Fibroblast of mammary gland (primary cell): ENCODE measurements at places on chromosomes 4 and X.

- DNase-seq = peak; percentile 38
Measured at GRCh38 chr4:42673082-42673425, 16.1 kb upstream of the ATP8A1 start.

GRCh38 chr4:71290476-71290875, 48.3 kb upstream of the SLC4A4 start:
- DNase-seq = no peak

DNA sequence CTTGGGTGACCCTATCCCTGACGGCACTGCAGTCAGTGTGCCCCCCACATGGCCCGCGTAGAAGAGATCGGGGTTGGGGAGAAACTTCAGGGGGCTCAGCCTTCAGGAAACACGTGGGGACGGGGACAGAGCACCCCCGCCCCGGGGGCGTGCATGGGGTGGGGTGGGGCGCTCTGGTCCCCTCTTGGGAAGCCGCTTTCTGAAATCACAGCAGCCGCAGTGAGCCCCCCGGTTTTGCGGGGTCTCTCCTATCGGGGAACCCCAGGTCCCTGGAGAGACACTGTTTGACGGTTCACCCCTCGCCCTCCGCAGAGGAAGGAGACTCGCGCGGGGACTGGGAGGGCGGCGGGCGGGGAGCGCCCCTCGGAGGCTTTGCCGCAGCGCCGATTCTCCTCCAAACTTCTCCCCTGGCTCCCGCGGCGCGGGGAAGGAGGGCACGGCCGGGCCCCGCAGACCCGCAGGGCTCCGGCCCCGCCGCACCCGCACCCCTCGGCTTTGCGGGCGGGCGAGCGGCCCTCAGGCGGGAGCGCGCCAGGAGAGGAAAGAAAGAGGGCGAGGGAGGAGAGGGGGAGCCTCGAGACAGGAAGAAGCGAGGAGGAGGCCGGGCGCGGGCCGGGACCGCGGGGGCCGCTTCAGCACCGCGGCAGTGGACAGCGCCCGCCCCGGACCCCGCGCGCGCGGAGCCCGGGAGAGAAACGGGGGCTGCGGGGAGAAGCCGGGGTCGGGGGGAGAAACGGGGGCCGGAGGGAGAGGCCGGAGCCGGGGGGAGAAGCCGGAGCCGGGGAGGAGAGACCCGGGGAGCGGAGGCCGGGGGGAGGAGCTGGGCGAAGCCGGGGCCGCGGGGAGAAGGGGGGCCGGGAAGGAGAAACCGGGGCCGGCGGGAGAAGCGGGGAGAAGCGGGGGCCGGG, 612 bp downstream of the CPLX1 start:
- peak; percentile 6 for DNase-seq

DNA sequence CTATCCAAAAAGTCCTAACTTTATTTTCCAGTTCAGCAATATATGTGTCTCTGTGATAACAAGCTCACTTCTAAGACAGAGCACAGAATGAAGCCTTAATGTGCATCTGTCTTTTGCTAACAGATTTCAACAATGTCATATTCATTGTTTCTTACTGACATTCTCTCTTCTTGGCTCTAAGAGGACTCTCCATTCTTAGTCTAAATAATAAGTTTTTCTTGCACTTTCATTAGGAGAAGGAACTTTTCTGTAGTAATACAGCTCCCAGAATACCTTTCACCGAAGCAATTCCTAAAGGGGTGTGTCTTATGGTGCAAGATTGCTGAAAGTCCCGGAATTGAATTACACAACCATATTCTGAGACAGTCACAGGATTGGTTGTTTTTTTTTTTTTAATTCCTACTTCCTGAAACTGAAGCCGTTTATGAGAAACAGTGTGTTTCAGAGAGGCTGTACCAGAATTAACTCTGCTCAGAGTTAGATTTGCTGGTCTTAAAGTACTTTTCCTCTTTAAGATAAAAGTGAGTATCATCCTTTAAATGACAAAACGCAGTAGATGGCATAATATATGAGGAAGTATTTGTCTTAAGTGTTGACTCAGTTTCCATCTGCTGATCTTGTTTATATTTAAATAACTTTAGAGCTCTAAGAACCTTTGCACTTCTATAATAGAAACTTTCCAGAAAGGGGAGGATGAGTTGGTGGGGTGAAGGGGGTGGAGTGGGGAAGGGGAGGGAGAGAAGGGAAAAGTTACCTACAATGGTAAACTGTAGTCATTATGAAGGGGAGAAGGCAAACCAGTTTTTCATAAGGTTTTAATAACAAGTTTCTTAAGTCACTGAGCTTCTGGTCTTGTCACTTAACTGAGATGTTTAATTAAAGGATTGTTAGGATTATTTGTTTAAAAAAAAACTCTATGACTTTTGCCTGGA, at the start of gene ALPK1:
TSS of gene ALPK1 (plus strand) at position 421 of the 932 bp plus-strand sequence.
- DNase-seq = peak; percentile 93

GRCh38 chrX:20362268-20363267, 95.9 kb upstream of the RPS6KA3 start:
- peak; percentile 64 for DNase-seq

- no peak for DNase-seq
Measured at GRCh38 chrX:72100824-72101351, 30.8 kb downstream of the RTL5 start.

DNA sequence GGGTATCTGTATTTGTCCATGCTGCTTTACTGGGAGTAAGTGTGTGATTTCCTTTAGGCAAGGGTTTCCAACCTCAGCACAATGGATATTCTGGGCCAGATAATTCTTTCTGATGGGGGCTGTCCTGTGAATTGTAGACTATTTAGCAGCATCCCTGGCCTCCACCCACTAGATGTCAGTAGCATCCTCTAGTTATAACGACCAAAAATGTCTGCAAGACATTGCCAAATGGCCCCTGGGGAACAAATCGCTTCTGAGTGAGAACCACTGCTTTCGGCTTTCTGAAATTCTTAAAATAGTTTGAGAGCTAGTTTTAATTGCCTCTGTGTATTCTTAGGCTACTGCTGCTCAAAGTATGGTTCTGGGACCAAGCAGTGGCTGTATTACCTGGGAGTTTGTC, 81.2 kb upstream of the GPM6B start:
- peak; percentile 89 for DNase-seq

DNA sequence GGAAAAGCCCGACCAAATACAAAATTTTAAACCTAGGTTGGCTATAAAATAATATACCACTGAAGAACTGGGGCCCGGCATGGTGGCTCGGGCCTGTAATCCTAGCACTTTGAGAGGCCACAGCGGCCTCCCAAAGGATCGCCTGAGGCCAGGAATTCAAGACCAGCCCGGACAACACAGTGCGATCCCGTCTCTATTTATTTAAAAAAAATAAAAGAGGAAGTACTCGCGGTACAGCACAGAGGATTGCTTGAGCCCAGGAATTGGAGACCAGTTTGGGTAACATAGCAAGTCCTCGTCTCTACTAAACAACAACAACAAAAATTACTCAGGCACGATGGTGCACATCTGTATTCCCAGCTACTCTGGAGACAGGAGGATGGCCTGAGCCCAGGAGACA, 44.8 kb upstream of the CDKN2AIP start:
- no peak for DNase-seq

DNA sequence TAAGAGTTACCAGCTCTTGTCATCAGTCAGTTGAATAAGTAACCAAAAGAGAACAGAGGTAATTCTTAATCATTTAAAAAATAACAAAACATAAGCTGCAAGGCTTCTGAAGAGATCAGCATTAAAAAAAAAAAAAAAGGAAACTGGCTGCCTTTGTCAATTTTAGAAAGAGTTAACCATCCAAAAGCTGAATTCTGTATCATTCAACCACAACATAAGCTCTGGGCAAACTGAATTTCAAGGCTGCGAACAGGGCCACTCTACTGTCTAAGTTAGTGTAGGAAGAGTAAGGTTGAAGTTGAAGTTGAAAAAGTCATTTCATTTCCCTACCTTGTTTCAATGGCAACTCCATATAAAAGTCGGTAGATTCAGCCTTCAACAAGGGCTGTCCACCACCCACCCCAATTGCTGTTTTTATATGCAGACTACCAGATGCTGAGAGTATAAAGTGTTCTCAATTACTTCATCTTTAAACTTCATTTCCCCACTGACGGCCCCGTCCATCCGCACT, 1.1 kb upstream of the LIN54 start:
- peak; percentile 24 for DNase-seq

GRCh38 chr4:154502111-154502510, 10.5 kb upstream of the DCHS2 start:
- no peak for DNase-seq

DNA sequence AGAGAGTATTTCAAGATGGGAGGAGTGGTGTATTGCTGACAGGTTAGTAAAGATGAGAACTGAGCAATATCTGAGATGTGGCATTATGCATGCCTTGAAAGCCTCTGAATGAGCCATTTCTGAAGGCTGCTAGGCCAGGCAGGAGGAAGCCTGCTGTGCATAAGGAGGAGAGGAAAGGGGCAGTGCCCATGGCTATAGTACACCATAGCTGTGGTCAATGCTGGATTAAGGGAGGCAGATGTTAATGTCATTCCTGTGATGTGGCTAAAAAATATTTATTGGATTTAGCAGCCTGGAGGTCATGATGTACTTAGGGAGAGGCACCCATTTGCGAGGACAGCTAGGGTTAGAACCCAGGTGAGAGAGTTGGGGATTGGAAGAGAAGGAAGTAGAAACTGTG, 130.0 kb upstream of the LNX1 start:
- no peak for DNase-seq

DNA sequence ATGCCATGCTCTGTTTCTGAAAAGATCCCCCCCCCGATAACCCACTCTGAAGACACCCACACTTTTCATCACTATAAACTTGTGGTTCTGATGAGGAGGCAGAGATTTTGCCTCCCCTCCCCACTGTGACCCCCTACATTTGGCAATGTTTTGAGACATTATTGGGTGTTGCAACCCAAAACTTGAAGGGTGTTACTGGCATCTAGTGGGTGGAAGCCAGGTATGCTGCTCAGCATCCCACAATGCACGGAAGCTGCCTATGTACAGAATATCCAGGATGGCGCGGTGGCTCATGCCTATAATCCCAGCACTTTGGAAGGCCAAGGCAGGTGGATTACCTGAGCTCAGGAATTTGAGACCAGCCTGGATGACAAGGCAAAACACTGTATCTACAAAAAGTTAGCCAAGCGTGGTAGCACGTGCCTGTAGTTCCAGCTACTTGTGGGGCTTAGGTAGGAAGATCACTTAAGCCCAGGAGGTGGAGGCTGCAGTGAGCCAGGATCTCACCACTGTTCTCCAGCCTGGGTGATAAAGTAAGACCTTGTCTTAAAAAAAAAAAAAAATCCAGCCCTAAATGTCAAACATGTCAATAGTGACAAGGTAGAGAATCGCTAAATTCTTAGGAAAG, 87.3 kb downstream of the SCD5 start:
- DNase-seq = no peak

DNA sequence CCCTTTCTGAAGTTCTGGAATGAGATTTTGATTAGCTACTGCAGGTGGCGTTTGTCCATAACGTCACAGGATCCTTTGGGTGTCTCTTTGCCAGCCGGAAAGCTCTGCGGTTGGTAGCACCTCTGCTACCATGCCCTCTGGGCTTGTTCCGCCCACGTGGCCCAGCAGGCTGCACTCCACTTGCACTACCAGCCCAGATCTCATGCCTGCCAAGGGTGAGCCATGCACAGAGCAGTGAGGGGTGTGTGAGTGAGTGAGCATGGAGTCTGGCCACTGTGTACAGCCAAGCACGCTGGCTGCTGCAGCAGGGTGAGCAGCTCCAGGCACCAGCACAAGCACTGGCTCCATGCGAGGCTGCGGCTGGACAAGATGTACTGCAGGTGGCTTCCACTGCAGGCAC, 6.6 kb upstream of the HNRNPD start:
- DNase-seq = no peak

DNA sequence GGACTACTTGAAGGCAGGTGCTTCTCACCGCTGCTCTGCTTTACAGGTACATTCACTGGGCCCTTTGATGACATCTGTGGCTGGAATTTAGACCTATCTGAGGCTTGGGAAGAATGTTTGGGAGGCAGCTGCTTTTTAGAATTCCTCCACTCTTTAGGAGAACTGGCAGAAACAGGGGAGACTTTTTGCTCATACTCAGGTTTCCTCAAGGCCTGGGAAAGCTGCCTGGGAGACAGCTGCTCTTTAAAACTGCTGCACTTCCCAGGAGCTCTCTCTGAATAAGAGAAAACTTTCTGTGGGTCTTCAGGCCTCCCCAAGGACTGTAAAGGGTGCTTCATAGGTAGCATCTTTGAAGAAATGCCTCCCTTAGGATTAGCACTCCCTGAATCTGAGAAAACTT, 14.3 kb downstream of the CT47C1 start:
- DNase-seq = no peak

DNA sequence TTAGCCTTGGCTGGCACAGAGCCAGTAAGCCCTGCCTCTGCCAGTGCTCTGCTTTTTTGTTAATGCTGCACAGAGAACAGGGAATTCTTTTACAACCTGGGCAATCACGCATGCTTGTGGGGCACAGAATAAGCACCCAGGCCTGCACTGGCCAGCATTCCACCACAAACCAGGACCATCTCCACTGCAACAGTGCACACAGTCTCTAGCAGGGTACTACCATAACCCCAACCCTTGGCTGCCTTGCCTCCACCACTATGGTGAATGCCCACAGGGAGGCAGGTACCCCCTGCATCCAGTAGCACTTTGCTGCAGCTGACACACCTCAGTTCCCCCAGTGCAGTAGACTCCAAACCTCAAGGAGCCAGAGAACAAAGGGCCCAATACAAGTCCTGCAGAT, 19.2 kb upstream of the FAAH2 start:
- no peak for DNase-seq

DNA sequence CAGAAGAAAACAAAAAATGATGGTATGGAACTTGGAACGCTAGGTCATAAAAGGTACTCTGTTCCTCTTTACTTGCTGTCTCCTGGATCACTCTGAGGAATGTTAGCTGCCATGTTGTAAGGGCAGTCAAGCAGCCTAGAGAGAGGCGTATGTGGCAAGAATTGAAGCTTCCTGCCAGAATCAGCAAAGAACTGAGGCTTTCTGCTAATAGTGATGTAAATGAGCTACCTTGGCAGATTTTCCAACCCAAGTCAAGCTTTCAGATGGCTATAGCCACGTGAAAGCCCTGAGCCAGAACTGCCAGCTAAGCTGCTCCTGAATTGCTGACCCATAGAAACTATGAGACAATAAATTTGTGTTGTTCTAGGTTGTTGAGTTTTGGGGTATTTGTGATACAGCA, 38.7 kb downstream of the AASDH start:
- no peak for DNase-seq

DNA sequence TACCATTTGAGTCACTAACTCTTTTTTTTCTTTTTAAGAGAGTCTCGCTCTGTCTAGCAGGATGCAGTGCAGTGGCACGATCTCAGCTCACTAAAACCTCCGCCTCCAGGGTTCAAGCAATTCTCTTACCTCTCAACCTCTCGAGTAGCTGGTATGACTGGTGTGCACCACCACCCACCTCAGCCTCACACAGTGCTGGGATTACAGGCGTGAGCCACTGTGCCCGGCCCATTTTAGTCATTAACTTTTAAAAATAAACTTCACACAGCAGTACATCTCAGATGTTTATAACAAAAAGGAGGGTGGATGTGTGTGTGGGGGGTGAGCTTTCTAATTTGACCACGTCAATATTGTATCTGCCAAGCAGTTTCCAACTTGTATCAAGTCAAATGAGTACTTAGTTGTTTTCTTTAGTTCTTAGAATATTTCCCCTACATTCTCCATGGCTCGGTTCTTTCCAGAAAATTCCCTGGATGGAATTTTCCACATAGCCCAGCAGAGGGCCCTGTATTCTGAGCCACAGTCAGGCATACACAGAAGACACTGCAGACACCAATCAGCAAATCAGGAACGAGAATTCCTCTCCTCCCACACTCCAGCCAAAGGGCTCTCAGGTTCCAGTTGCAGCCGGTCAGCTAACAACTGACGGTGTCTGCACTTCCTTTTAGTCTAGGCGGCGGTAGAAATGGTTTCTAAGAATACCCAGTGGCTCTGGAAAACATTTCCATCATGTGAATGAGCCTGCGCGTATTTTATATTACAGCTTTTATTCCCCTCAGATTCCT, 20.1 kb upstream of the ARAF start:
- DNase-seq = peak; percentile 91

GRCh38 chrX:113726466-113726865, 857.4 kb upstream of the HTR2C start:
- DNase-seq = no peak
